Muscle of back (tissue), 13 donors: ENCODE measurements at places on chromosomes 7 and 10.
A peak's percentile ranks its signal among the peaks of the same experiment; 100 is the strongest.

- DNase-seq: no peak
Measured at GRCh38 chr10:97481071-97481470, 17.2 kb downstream of the MMS19 start.

DNA sequence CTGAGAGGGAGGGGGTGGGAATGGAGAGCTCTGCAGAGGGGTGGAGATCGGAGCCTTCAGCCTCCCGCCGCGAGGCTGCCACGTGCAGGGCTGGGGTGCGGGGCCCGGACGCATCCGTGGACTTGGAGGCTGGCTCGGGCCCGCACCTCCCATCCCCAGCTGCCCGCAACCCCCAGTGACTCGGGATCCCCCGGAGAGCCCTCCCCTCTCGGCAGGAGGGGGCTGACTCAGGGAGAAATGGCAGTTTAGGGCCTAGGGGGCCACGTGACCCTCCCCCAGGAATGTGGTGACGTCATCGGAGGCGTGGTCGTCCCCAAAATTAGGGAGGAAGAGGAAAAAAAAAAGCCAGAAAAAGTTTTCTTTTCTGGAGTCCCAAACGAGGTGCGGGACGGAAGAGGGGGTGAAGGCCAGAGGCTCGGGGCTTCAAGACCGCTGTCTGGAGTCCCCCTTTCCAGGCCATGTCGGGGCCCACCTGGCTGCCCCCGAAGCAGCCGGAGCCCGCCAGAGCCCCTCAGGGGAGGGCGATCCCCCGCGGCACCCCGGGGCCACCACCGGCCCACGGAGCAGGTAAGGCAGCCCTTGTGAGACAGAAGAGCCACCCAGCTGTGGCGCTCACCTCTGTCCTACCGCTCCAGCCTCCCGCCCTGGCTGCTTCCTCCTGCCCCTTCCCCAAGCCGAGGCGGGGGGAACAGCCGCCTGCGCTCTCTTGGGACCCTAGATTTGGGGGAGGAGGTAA, at the start of gene TRIP6:
Gene TRIP6 (plus strand): TSS at position 348 of the 736 bp plus-strand sequence. CDS start 111 bp downstream, at position 459.
- peak; percentile 94 for DNase-seq

DNA sequence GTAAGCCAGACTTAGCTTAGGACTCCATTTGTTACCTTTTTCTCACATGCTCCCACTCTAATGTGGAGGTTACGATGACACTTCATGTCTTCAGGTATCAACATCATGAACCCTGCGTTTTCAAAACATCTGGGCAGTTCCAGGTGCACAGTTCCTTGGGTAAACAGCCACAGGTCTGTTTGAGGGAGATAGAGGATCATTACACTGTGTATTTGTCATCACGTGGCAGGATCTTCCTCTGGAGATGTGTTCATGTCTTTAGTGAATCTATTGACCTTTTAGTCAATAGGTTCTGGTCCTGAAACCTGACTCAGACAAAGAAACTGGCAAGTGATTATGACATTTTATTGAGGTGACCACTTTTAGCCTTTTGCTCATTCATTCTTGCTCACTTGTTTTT, 145.5 kb downstream of the ANKRD7 start:
- no peak for DNase-seq

DNA sequence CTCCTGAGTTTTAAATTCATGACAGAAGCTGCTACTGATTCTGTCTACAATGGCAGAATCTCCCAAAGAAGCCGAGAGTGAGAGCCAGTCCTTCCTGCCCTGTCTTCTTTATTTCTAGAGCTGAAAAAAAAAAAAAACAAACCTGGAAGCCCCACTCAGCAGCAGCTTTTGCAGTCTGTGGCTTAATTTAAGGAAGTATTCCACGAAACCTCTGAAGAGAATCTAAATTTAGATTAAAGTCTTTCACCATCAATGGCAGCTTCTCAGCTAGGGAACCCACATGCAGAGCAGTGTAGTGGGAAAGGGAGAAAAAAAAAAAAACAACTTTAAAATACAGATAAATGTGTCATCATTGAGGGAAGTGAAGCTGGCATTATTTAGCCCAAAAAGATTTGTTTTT, 23.4 kb downstream of the SMURF1 start:
- no peak for DNase-seq

DNA sequence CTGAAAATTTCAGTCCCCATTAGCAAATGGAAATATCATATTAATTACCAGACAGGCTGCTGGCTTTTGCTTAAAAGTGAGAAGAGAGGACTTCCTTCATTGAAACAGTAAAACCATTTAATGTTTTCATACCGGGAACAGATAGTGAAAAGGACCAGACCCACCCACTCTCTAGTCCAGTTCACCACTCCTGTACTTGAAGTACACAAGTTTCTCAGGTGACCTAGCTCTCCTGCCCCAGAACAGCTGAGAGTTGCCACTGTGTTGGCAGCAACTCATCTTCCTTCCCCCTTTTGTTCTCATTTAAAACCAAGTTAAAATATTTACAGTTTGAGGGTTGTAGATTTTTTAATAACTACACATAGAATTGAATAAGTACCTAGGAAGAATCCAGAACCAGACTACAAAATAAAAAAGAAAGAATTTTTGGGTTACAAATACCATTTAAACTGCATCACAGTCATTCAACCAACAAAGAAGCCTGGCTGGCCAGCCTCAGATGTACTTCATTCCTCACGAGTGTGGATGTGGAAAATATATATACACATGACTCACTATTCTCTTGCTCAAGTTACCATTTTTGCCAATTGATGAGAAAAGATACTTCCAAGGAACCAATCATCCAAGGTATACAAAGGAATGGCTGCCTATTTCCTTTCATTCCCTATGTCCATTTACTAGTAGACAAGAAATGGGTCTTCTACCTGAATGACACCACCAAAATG, 68.1 kb downstream of the VPS41 start:
- no peak for DNase-seq

DNA sequence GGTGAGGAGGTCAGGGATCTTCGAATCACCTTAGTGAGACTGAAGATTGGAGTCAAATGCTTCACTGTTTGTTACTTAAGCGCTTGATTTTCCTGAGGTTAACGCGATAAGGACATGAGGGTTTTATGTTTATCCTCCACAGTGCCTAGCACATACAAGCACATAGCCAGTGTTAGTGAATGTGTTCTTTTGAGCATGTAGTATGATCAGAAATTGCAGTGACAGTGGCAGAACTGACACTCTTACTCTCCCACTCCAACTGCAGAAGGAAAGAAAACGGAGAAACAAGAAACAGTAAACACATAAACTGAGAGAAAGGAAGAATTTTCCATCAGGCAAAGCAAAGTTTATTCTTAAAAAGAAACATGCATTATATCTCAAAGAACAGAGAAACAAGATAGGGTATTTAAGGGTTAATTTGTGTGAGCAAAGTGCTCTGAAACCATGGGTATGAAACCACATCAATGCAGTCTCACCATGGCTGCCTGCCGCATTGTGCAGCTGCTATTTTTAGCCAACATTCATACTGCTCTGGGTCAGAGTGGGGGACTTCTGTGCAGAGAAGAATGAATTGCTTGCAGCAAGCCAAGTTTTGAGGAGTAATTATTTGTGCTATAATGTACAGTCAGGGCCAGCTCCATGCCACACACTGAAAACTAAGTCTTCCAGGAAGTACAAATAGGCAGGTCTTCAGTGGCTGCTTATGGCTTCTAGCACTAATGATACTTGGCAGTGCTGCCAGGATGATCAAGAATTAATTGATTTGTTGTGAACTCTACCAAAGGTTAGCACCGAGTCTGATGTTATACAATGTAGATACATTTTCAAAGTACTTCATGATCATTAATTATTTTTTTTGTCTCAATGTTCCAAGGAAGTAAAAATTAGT, 152.0 kb downstream of the MACC1 start:
- peak; percentile 37 for DNase-seq

DNA sequence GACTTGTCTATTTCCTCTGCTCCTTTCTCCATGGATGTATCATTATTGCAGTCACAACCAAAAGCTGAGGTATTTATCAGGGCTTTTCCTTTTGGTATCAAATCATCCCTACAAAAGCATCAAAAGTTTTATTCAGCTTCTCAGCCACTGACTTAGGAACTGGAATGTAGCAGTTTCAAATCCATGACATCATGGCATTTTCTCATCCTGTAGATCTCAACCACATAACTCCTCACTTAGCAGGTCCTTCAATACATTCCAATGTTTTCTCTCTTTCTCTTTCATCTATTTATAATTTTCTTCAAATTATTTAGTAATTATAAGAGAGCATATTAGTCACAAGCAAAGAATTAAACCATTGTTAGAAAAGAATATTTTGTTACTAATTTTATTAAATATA, 537.4 kb upstream of the SORCS1 start:
- no peak for DNase-seq

DNA sequence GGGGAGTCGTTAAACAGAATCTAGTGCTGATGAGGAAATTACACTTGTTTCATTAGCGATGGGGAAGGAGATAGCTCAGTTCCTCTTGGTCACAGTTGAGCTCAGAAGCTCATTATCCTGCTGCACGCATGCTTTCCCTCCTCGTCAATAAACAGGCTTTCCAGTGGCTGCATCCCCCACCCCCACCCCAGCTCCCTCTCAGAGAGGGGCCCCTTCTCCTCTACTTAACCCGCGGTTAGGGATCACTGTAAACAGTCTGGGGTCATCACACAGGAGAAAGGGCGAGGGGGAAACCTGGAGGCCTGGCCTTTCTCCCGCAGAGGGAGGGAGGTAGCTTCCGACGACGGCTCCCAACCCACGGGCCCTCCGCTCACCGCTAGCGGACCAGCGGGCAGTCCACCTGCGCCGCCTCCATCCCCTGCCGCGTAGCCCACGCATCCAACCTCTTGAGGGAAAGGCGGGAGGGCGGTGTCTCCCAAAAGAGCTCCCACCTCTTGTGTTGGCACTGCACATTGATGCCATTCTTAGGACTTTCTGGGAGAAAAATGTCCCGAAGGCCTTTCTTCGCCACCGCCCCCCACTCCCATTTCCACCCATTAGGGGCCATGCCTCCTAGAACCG, 80.8 kb downstream of the PAX2 start:
- DNase-seq: peak; percentile 11
